Pulmonary artery endothelial cell (primary cell): ENCODE measurements at places on chromosomes 1 and 21. TPM values are rescaled to one million over a fixed set of nuclear protein-coding genes. Genes with fewer than 3 reads are reported as not detected.
A peak's percentile ranks its signal among the peaks of the same experiment; 100 is the strongest.

The FAM72C gene
- total RNA-seq = 0.66 and 3.7 TPM in 2 replicates

The UTP11 gene
- total RNA-seq = 47.7 and 55.9 TPM in 2 replicates

The FOXO6 gene
- total RNA-seq = 0.14 and 0.53 TPM in 2 replicates

The TFF3 gene
- not detected in 2 replicates for total RNA-seq

The ZFP69 gene
- 2.8 and 3.8 TPM in 2 replicates for total RNA-seq

DNA sequence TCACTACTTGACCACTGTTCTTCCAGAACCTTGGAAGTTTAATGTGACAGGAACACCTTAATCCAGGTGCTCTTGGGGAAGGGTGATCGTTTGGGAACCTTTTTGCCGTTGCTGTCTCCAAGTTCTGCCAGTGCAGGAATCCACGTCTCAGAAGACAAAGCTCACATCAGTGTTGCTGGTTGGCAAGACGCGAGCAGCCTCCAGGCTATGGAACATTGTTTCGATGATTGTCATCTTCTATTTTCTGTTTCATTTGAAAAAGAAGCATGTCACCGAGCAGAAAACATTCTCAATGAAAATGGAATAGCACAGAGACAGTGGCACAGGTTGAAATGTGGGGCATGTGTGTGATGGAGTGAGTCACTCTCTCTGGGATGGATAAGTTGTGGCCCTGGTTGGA, 11.7 kb downstream of the STUM start:
- DNase-seq = no peak

- DNase-seq = no peak
These were observed 256.5 kb downstream of the FGGY start for GRCh38 chr1:59553371-59553770.

DNA sequence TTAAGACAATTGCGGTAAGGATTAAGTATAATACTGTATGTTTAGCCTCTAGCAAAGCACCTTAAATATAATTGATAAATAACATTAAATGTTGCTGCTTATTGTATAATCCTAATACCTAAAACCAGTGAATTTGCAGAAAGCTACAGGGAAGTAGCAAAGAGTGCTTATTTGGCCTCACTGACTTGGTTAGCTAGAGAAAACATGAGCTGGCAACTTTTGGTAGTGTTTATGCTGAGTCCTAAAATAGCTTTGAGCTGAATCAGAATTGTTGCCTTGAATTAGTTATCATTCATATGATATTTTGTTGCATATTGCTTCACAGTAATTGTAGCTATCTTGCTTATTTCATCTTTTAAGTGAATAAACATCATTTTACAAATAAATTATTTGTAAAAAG, 3.5 kb downstream of the TRIM67 start:
- no peak for DNase-seq

- no peak for DNase-seq
These were observed 14.1 kb downstream of the SUCO start for GRCh38 chr1:172547071-172547470.

GRCh38 chr1:30886710-30887428, 21.7 kb downstream of the SDC3 start:
- no peak for DNase-seq

GRCh38 chr1:6033986-6034749, 11.5 kb upstream of the KCNAB2 start:
- DNase-seq = no peak

DNA sequence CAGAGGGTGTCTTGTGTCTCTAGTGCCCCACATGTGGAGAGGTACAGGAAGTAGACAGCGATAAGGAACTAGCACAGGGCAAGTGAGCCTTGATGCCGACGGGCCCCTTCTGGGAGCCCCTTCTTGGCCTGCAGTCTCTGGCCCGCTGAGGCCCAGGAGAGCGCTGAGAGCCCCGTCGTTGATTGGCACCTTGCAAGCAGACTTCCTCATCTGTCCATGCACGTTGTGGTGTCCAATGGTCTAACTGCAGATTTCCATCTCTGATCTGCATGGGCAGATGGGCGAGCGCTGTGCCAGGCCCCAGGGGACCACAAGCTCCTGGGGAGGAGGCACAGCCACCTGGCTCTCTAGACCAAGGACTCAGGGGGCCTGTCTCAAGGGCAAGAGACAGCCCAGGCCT, 32.4 kb downstream of the PLEKHA6 start:
- DNase-seq = no peak

GRCh38 chr1:167297222-167298214, 76.8 kb downstream of the POU2F1 start:
- DNase-seq = no peak

- no peak for DNase-seq
These were observed 24.0 kb downstream of the MRAP start for GRCh38 chr21:32322676-32323075.

DNA sequence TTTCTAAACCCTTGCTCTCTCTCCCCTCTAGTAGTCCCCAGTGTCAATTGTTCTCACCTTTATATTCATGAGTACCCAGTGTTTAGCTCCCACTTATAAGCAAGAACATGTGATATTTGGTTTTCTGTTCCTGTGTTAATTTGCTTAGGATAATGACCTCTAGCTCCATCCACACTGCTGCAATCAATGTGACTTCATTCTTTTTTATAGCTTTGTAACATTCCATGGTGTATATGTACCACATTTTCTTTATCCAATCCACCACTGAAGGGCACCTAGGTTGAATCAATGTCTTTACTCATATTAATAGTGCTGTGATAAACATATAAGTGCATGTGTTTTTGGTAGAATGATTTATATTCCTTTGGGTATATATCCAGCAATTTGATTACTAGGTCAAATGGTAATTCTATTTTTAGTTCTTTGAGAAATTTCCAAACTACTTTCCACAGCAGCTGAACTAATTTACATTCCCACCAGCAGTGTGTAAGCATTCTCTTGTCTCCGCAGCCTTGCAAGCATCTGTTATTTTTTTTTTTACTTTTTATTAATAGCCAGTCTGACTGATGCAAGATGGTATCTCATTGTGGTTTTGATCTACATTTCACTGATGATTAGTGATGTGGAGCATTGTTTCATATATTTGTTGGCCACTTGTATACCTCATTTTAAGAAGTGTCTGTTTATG, 277.8 kb downstream of the LTN1 start:
- DNase-seq = no peak

GRCh38 chr1:60825593-60825992, 256.8 kb upstream of the NFIA start:
- no peak for DNase-seq

- no peak for DNase-seq
These were observed 73.0 kb upstream of the IFFO2 start for GRCh38 chr1:19029191-19030085.

DNA sequence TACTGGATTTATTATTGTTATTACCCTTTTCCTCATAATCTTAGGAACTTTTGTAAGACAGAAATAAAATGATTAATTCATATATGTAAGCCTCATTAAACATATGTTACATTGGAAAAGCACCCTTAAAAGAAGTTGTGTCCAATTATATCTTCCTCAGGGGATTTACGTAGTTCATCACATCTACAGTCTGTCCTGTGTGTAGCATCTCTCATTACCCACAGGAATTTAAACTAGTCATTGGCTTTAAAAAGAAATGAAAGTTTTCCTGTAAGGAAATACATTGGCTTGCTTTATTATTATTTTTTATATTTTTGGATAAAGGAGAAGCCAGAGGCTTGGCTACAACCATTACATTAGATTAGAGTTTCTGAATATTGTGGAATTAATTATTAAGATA, 56.1 kb downstream of the SWT1 start:
- DNase-seq = no peak

GRCh38 chr1:226820941-226821718, 49.3 kb upstream of the PSEN2 start:
- DNase-seq = peak; percentile 93

- no peak for DNase-seq
These were observed 13.1 kb downstream of the VPS26C start for GRCh38 chr21:37253991-37254390.

DNA sequence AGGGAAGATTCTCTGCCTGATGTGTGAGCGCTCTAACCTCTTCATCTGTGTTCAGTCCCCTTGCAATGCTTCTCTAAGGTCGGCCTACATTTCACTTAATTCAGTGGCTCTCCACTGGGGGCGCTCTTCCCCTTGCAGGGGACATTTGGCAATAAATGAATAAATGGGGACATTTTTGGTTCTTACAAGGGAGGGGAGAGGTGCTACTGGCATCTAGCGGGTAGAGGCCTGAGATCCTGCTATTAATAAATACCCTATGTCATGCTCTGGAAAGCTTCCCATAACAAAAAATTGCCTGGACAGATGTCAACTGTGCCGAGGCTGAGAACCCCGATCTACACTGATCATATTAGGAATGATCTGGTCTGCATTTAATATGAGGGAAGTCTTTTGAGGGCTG, 25.9 kb upstream of the DNAJC11 start:
- no peak for DNase-seq

- DNase-seq = no peak
These were observed 25.2 kb downstream of the MAGI3 start for GRCh38 chr1:113415310-113416070.

GRCh38 chr21:38376235-38376634, 119.4 kb downstream of the KCNJ15 start:
- no peak for DNase-seq

DNA sequence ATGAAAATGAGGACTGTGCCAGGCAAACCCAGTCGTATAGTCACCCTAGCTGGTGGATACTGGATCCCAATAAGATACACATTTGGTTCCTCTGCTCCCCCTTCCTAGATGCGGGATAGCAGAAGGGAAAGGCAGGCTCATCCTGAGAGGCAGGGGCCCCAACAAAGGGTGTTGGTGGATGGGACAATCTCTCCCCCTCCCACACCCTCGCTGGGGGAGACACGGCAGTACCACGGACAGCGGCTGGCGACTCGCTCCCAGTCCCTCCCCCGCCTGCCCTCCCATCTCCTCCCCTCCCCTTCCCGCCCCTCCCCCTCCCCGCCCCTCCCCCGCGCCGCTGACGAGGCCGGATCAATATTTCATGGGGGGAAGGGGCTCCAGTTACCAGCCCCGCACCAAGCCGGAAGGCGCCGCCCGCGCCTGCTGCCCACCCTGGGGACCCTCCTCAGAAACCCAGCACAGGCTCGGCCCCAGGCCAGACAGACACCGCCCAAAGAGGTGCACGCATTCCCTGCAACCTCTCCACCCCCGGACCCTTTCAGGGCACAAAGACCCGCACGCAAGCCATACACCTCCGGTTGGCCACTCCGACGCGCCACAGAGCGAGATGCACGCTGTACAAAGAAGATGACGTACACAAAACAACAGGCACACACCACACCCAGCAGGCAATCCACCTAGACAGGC, 11.5 kb downstream of the RIMS3 start:
- no peak for DNase-seq

DNA sequence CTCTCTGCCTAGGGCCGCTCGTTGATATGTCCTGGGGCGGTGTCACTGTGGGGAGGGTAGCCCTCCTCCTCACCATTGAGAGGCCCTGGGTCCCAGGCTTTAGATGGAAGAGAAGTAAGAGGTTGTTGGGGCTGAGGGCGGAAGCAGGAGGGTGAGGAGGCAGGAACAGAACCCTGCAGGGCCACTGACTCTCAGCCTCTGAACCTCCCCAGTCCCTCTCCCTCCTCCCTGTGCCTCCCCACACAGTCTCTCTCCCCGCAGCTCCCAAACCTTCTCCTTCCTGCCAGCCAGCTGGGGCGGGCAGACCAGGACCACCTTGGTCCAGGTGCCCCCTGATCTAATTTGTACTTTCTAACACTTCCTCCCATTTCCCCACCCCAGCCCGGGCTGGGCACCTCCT, 14.3 kb upstream of the FAM131C start:
- DNase-seq = no peak
